ENCODE measurements at places on chromosomes 12 and 14.
A peak's percentile ranks its signal among the peaks of the same experiment; 100 is the strongest.

GRCh38 chr14:55301437-55302121 is 30.4 kb downstream of the FBXO34 start:
- no peak for DNase-seq

DNA sequence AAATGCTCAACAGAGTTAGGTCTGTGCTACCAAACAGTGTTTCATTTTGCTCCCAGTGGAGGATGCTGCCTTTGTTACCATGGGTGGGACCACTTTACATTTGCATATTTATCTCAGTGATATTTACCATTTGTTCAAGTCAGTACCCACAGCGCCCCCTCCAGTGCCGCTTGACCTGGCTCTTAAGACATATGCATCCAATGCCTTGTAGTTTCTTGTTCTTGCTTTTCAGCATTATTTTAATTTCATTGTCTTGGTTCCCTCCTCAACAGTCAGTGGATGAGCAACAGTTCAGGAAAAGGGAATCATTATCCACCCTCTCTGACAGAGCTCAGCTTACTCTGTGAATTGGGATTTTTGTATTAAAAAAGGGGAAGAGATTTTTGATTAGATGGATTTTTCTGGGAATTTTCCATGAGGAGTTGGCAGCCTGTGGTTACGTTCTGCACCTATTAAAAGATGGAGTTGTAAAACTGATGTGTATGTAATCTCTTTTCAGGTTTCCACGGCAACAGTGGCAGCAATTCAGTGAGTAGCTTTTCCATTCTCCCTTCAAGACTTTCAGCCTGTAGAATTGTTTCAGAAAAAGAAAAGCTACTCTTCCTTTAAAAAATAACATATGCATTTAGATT is 240.5 kb upstream of the DAAM1 start:
- no peak for DNase-seq

DNA sequence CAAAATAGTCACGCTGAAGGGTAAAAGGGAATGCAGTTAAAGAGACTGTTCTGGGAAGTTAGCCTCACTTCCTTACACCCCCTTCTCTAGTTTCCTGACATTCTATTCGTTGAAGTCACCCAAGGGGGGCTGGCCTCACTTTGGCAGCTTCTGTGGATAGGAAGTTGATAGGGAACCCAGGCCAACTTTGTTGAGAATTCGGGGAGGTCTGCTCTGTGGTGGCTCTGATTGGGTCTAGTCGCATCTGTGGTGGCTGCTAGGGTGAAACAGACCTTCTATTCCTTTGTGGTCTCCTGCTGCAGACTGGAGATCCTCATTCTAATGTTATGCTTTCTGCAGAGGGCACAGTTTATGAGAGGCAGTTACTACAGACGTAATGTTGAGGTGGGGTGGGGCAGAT is 28.8 kb upstream of the GZMB start:
- DNase-seq: no peak

GRCh38 chr14:102351023-102351422 is 11.7 kb downstream of the CINP start:
- no peak for DNase-seq

GRCh38 chr12:8780389-8780788 is 42.0 kb upstream of the A2ML1 start:
- DNase-seq: no peak

DNA sequence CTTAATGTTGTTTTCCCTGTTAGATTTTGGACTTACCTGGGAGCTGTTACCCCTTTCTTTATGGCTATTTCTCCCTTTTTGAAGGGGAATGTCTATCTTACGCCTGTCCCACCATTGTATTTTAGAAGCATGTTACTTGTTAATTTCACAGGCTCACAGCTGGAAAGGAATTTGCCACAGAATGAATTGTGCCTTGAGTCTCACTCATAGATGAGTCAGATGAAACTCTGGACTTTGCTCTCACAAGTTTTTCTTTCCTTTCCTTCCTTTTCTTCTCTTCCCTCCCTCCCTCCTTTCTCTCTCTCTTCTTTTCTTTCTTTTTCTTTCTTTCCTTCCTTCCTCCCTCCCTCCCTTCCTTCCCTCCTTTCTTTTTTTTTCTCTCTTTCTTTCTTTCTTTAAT is 9.3 kb upstream of the ATF7IP start:
- DNase-seq: no peak

DNA sequence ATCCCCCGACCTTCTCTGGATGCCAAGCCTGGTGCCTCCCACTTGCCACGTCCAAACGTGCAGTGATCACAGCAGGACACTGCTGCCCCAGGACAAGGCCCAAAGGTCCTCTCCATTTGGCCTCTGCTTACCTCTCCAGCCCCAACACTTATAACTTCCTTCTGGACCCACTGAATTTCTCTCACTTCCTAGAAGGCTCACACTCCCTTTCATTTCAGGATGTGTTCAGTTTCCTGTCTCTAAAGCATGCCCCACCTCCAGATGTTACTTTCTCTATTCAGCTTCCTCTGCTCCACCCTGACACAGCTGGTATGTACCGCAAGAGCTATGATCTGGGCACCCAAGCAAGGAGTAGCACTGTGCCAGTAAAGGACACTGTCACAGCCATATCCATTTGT is 33.0 kb downstream of the CDKL1 start:
- peak; percentile 29 for DNase-seq

DNA sequence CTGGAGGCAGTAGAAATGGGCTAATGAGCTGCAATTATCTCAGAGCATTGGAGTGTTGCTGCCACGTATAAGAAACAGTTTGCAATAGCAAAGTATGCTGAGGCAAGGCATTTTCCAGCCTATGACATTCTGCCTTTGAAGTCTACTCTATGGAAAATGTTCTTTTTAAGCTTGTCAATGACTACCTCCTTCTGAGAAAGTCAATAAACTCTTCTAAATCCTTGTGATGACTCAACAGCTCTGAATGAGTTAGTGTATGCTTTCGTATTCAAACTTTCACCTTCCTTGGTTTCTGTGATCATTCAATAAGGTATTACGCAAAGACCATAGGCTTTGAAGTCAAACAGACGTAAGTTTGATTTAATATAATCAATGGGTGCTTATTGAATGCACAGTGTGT is 111.2 kb downstream of the CAPZA3 start:
- DNase-seq: no peak

- DNase-seq: no peak
Observed at GRCh38 chr12:128276471-128276870, 9.5 kb downstream of the TMEM132C start.

DNA sequence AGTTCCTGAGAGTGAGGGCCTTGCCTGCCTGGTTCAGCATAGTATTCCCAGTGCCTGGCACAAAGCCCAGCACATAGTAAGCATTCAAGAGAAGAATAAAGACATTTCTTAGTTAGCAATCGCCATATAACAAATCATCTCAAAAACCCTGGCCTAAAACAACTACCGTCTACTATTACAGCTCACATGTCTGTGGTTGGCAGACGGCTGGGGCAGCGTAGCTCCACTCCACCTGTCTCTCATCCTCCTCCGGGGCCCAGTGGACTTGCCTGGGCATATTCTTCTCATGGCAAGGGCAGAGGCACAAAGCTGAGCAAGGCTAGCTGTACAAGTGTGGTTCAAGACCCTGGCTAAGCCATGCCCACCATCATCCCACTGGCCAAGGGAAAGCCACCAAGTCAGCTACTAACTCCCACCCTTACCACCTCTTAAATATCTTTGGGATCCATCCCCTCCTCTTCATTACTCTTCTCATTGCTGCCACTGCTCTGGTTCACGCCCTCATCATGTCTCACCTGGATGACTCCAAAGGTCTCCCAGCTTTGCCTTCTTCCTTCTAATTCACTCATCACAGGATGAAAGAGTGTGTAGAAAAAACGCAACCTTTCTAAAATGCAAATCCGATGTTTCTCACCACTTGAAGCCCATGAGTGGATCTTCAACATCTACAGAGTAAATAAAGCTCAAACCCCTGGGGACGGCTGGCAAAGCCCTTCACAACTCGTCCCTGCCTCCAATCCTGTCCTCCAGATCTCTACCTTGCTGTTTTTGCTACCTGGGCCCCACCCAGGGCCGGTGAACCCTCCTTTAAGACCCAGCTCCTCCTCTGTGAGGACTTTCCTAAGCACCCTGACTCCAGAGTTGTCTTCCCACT is 10.4 kb downstream of the TMEM229B start:
- no peak for DNase-seq

GRCh38 chr14:92316176-92316575 is 6.8 kb upstream of the SLC24A4 start:
- no peak for DNase-seq

GRCh38 chr14:91399868-91400640 is 17.6 kb downstream of the CCDC88C start:
- no peak for DNase-seq

DNA sequence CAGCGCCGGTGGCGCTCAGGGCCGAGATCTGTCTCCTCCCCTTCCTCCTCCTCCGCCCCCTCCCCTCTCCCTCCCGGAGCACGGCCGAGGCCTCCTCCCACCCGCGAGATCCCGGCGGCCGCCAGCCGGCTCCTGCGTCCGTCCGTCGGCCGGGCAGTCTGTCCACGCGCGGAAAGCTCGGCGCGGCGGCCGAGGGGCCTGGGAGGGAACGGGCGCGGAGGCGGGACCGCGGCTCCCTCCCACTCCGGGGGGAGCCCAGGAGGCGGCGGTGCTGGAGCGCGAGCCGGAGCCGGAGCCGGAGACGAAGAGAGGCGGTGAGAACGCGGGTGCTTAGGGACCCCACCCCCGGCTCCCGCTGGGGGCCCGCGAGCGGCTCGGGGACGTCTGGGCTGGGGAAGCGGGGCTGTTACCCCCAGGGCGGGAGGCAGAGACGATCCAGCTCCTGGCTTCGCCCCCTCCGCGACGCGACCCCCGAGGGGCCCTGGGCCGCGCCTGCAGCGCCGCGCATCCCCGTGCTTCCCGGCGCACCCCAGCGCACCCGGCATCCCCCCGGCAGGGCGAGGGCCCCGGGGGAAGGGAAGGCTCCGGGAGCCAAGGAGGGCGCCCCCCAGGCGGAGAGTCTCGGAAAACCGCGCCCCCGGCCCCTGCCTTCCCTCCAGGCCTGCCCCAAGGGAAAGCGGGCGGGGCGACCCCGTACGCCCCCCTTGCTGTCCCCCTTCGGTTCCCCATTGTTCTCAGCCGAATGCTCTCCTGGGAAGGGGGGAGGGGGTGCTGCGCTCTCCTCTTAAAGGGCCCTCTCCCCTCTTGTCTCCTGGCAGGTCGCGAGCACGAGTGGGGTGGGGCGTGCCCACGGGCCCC is at the start of gene DTX1:
Gene DTX1, plus strand, starts transcription at position 100 of the 858 bp plus-strand sequence. CDS start 1,463 bp downstream, outside the sequence.
- peak; percentile 28 for DNase-seq

GRCh38 chr12:57173089-57173488 is 25.7 kb upstream of the LRP1-AS start:
- peak; percentile 16 for DNase-seq

DNA sequence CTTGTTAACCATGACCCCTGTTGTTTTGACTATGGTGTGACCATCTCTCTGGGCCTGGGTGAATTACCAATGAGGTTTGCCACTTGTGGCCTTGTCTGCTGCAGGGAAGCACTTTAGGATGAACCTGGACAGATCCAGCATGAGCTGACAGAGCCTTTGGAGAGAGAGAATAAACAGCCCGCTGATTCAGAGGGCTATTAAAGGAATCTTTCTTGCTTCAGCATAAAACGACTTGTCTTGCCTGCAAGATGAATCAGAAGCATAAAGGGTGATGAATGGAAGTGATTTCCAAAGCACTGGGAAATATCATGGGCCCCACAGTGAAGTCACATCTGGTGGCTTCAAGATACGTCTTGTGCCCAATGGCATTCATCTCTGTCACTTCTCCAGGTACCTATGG is 69.0 kb upstream of the WSCD2 start:
- DNase-seq: no peak

- DNase-seq: no peak
Observed at GRCh38 chr12:42691991-42692557, 102.5 kb upstream of the PRICKLE1 start.

DNA sequence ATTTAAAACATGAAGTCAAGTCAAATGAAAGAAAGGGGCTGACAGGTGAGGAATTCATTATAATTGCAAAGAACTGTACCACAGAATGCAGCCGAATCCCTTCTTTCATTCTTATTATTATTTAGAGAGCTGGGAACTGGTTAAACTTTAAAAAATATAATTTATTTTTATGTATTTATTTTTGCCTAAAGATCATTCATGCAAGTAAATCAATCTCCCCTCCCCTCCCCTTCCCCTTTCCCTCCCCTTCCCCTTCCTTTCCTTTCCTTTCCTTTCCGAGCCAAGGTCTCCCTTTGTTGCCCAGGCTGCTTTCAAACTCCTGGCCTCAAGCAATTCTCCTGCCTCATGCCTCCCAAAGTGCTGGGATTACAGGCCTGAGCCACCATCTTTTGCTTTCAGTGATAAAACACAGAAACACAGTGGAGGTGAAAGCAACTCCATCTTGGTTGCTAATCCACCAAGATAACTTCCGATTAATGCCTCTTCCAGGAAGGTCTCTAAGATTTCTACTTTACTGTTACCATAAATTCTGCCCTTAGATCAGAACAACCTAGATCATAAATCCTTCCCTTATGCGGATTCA is 6.0 kb upstream of the UBC start:
- no peak for DNase-seq

DNA sequence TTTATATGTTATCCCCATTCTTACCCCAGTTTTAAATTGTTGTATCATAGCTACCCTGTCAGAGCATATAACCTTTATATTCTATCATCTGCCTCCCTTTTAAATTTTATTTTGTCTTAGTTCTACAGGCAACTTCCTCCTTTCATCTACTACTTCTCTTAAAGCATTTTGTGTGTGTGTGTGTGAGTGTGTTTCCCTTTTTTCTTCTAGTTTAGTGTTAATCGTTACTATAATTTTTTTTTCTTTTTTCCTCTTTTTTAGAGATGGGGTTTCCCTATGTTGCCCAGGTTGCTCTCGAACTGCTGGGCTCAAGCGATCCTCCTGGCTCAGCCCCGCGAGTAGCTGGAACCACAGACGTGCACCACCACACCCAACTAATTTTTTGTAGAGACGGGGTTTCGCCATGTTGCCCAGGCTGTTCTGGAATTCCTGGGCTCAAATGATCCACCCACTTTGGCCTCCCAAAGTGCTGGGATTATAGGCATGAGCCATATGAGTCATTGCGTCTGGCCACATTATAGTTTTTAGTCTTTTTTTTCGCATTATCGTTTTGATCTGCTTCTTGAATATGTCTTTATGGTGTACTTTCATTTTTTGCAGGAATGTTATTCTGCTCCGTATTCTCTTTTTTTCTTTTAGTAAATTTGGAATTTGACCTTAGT is 33.1 kb upstream of the FBXO34 start:
- DNase-seq: no peak

DNA sequence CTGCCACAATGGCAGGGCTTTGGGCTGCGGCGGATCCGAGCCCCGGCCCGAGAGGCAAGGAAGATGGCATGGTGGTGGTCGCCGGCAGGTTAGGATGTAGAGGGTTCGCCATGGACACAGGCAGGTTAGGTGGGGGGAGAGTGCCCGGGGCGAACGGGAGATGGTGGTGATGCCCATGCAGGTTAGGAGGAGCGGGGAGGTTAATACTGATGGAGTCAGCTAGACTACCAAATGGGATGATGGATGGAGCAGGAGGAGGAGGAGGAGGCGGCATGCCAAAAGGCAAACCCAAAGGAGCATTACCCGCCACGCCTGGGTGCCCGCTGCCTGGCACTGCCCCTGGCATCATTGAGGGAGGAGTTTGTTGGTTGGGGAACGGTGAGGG is 6.2 kb downstream of the MYL6 start:
- no peak for DNase-seq

DNA sequence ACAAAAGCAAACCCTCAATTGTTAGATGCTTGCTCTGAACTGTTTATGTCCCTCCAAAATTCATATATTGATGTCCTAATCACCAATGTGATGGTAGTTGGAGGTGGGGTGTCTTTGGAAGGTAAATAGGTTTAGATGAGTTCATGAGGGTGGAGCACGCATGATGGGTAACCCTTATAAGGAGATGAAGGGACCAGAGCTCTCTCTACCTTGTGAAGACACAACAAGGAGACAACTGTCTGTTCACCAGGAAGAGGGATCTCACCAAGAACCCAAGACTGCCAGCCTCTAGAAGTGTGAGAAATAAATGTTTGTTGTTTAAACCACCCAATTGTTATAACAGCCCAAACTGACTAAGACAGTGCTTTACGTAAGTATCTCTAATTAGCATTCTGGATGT is 27.0 kb downstream of the DHRS2 start:
- DNase-seq: no peak
